Karpas-422 (cell line): ENCODE measurements at places on chromosomes 1 and 21. TPM values are rescaled to one million over a fixed set of nuclear protein-coding genes. Genes with fewer than 3 reads are reported as not detected.

DNA sequence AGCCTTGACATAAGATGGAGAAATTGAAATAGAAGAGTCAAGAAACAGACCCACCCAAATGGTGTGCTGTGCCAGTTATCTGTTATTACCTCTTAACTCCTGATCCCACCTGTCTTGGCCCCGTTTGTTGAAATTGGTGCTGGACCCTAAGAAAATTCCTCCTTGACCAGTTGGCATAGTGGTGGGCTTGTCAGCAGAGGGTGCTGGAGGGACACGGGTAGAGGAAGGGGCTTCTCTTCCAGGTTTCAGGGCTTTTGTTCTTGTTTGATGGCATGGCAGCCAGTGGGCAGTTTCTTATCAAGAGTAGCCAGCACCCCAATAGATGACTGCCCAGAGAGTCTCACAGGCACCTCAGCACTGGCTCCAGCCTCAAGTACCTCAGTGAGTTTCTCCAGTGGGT, 51.6 kb downstream of the PCBP3 start:
- DNase-seq: no peak
- H3K27me3 ChIP-seq: no peaks in the 10 kb centered on the region
- H3K4me1 ChIP-seq: no peaks in the 10 kb centered on the region
- no peaks in the 10 kb centered on the region for H3K36me3 ChIP-seq
- no peak overlapping the region for H3K4me3 ChIP-seq

FOXD2 gene
- total RNA-seq: 0.07 and 0.51 TPM in 2 replicates

GRCh38 chr1:206785182-206785765, 13.0 kb upstream of the IL10 start:
- H3K36me3 ChIP-seq: no peaks in the 10 kb centered on the region
- no peaks in the 10 kb centered on the region for H3K27me3 ChIP-seq
- H3K4me1 ChIP-seq: peaks cover 6% of the 10 kb centered on the region
- no peak overlapping the region for H3K4me3 ChIP-seq
- no peak for DNase-seq
- no peak overlapping the region for H3K27ac ChIP-seq

DNA sequence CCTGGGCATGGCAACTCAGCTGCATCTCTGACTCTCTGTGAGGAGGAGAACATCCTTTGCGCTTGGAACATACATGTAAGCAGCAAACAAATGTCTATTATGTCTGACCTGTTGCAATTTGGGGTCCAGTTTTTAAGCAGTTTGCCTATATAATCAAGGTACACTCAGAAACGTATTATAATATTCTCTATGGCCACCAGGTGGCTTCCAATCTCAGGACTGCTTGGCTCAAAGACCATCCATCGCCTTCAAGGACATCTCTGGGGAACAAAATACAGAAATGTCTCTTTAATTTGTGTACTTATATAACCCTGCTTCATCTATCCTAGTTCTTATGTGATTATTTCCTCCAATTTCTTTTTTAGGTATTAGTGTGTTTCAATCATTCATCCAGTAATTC, 227.2 kb downstream of the OLFM3 start:
- H3K36me3 ChIP-seq: no peaks in the 10 kb centered on the region
- no peak overlapping the region for H3K4me3 ChIP-seq
- no peaks in the 10 kb centered on the region for H3K4me1 ChIP-seq
- no peaks in the 10 kb centered on the region for H3K27me3 ChIP-seq
- peak; percentile 74 for DNase-seq

- no peaks in the 10 kb centered on the region; the same call in 1 of the 2 replicates for H3K4me1 ChIP-seq
- no peak for DNase-seq
- H3K4me3 ChIP-seq: no peak overlapping the region
- no peak overlapping the region for H3K27ac ChIP-seq
- no peaks in the 10 kb centered on the region for H3K36me3 ChIP-seq
- H3K27me3 ChIP-seq: no peaks in the 10 kb centered on the region
These were observed 34.7 kb downstream of the CDCA8 start for GRCh38 chr1:37726751-37727585.

DNA sequence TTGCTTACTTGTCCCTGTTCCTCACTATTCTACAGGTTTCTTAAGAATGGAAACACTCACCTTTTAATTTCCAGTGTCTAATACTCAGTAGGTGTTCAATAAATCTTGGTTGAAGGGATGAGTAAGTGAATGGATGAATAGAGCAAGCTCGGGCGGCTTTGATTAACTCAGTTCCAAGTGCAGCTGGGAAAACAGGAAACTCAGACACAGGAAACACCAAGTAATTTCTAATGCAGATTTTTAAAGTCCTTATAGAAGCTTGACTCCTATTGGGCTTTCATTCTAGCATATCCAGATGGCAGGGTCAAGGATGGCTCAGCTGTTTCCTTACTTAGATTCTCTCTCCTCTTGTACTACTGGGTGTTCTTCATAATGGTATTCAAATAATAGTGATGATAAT, 14.0 kb downstream of the CAMK1G start:
- H3K36me3 ChIP-seq: no peaks in the 10 kb centered on the region
- H3K4me3 ChIP-seq: no peak overlapping the region
- no peak for DNase-seq
- H3K27me3 ChIP-seq: no peaks in the 10 kb centered on the region
- no peak overlapping the region for H3K27ac ChIP-seq
- no peaks in the 10 kb centered on the region for H3K4me1 ChIP-seq

DNA sequence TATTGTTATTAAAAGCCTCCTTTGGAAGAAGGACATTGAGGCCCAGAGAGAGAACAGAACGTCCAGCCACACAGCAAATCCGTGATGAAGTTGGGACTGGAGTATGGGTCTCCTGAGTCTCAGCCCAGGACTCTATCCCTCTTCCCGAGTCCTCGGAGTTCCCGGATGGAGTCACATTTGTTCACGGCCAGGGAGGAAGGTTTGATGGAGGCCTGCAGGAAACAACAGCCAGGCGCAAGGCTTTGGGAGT, 357 bp upstream of the TXLNA start:
- peak overlapping the region; percentile 65 for H3K27ac ChIP-seq
- H3K4me3 ChIP-seq: peak overlapping the region; percentile 84
- peaks cover 19% of the 10 kb centered on the region for H3K36me3 ChIP-seq
- no peak for DNase-seq
- no peaks in the 10 kb centered on the region for H3K27me3 ChIP-seq

KCNJ6 gene
- total RNA-seq: not detected in 2 replicates

- DNase-seq: no peak
- no peaks in the 10 kb centered on the region for H3K27me3 ChIP-seq
- no peaks in the 10 kb centered on the region for H3K4me1 ChIP-seq
- no peak overlapping the region for H3K4me3 ChIP-seq
- no peak overlapping the region for H3K27ac ChIP-seq
These were observed 43.5 kb downstream of the PAFAH2 start for GRCh38 chr1:25954282-25954938.

GRCh38 chr21:36422279-36423098, 37.3 kb downstream of the CHAF1B start:
- H3K4me3 ChIP-seq: no peak overlapping the region
- DNase-seq: peak; percentile 87
- no peaks in the 10 kb centered on the region for H3K4me1 ChIP-seq
- H3K27me3 ChIP-seq: no peaks in the 10 kb centered on the region
- no peak overlapping the region for H3K27ac ChIP-seq
- no peaks in the 10 kb centered on the region for H3K36me3 ChIP-seq

- H3K4me1 ChIP-seq: no peaks in the 10 kb centered on the region
- H3K4me3 ChIP-seq: no peak overlapping the region
- H3K36me3 ChIP-seq: no peaks in the 10 kb centered on the region
- H3K27ac ChIP-seq: no peak overlapping the region
- no peaks in the 10 kb centered on the region for H3K27me3 ChIP-seq
- DNase-seq: no peak
These were observed 16.2 kb upstream of the COL18A1 start for GRCh38 chr21:45388611-45389296.

REN gene
- total RNA-seq: not detected in 2 replicates

- H3K27me3 ChIP-seq: no peaks in the 10 kb centered on the region
- no peak for DNase-seq
- H3K27ac ChIP-seq: peak overlapping the region; percentile 98; the same call in 1 of the 2 replicates
- peaks cover 99% of the 10 kb centered on the region for H3K4me1 ChIP-seq
These were observed 29.6 kb downstream of the MATN1 start for GRCh38 chr1:30693822-30694221.

CNR2 gene
- total RNA-seq: 16.4 and 18.9 TPM in 2 replicates

- H3K4me1 ChIP-seq: no peaks in the 10 kb centered on the region
- no peaks in the 10 kb centered on the region for H3K36me3 ChIP-seq
- no peak overlapping the region for H3K4me3 ChIP-seq
- no peak overlapping the region for H3K27ac ChIP-seq
- no peak for DNase-seq
These were observed 86.6 kb downstream of the ZBTB18 start for GRCh38 chr1:244137725-244138124.

DNA sequence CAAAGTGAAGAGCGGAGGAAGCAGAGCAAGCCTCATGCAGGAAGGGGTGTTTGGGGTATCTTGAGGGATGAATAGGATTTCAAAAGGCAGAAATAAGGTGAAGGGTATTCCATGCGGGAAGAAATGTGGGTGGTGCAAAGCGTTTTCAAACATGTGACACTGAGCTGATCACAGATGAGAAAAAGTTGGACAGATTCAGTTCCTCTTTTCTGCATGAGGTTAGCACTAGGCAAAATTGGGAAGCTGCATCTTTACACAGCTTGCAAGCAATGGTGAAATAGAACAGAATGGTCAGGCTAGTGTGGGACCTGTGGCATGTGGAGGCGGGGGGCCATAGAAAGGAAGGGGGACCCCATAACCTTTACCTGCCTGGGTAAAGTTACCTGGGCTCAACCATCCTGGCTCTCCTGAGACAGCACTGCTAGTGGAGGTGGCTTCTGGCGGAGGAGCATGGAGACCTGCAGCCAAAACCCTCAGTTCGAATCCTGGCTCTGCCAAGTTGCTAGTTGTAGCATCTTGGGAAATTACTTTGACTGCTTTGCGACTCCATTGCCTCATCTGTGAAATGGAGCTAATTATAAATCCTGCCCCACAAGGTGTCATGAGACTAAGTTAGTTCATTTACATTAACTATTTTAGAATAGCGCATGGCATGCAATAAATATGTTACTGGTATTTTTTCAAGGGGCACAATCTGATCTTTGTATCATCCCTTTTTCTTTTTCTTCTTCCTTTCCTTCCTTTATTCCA, 16.4 kb downstream of the KCNA10 start:
- peaks cover 31% of the 10 kb centered on the region for H3K4me1 ChIP-seq
- no peak overlapping the region for H3K27ac ChIP-seq
- H3K36me3 ChIP-seq: no peaks in the 10 kb centered on the region
- no peaks in the 10 kb centered on the region for H3K27me3 ChIP-seq

IL23R gene
- 0.45 TPM in 1 of 2 replicates, not detected in the other for total RNA-seq

FCGR3B gene
- total RNA-seq: not detected in 2 replicates

DNA sequence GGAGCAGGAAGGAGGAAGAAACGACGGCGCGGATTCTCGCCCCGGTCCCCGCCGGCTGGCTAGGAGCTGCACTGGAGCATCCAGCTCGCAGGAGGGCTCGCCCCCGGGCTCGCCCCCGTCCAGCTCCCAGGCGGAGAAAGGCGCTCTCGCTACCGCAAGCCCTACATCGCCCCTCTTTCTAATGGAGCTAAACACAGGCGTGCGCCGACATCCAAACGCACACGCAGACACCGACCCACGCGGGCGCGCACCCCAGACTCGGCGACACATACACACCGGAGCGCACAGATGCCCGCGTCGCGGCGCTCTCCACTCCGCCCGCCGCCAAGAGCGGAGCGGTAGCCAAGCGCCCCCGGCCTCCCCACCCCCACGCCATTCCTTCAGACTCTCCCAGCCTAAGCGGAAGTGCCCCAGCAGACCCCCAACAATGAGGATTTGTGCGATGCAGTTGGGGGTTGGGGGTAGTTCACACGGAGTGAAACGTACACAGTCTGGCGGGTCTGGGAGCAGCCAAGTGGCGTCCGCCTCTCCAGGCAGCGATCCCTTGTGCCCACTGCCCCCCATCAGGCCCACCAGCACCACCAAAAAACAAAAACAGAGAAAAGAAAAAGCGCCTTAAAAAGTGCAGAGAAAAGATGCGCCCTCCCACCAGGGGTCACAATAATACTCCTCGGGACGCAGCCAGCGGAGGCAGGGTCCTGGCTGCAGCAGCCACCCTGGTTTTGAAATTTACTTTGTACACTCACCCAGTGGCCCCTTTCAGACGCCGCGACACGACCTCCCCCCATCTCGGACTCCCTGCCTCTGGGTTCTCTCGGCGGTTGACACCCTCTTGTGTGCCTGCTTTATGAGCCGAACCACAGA, 1.4 kb downstream of the DAB1 start:
- H3K4me3 ChIP-seq: no peak overlapping the region
- H3K27me3 ChIP-seq: no peaks in the 10 kb centered on the region
- no peaks in the 10 kb centered on the region for H3K36me3 ChIP-seq
- no peaks in the 10 kb centered on the region for H3K4me1 ChIP-seq

TNFRSF18 gene
- total RNA-seq: 0.30 and 0.90 TPM in 2 replicates

DNA sequence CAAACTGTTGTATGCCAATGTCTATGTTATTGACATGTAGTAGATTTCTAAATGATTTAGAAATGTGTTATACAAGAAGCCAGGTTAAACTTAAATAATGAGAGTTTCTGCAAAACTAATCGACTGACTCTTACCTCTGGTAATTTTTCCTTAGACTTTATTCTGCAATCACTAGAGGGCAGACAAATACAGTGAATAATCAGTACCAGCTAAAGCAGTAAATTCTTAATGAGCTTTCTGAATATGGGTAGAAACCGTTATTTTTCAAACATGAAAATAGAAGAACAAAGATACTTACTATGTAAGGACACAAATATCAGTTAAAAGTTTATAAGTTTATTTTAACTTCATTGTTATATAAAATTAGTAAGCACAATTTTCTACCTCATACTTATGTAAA, 97.9 kb upstream of the RGS1 start:
- DNase-seq: peak; percentile 79
- no peak overlapping the region for H3K27ac ChIP-seq
- no peak overlapping the region for H3K4me3 ChIP-seq
- H3K36me3 ChIP-seq: no peaks in the 10 kb centered on the region
- no peaks in the 10 kb centered on the region for H3K27me3 ChIP-seq

PGBD2 gene
- total RNA-seq: 6.1 and 6.9 TPM in 2 replicates
